NCI-H1105 treated with DMSO at 0.1 percent for 48 hours (cell line): ENCODE measurements at places on chromosomes 11 and 22.

DNA sequence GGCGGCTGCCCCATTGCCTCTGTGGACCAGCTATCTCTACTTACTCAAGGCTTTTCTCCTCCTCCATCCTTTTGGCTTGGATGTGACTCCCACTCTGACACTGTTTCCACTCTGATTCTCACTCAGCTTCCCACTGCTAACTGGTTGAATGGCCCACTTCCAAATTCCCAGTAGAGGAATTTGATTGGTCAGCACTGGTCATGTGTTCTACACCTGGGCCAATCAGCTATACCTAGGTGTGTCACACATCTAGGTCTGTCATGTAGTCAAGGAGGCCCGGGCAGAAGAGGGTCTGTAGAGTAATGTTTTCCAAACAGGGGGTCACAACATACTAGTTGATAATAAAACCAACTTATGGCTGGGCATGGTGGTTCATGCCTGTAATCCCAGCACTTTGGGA, 53.3 kb downstream of the TPBGL start:
- no peak for DNase-seq

DNA sequence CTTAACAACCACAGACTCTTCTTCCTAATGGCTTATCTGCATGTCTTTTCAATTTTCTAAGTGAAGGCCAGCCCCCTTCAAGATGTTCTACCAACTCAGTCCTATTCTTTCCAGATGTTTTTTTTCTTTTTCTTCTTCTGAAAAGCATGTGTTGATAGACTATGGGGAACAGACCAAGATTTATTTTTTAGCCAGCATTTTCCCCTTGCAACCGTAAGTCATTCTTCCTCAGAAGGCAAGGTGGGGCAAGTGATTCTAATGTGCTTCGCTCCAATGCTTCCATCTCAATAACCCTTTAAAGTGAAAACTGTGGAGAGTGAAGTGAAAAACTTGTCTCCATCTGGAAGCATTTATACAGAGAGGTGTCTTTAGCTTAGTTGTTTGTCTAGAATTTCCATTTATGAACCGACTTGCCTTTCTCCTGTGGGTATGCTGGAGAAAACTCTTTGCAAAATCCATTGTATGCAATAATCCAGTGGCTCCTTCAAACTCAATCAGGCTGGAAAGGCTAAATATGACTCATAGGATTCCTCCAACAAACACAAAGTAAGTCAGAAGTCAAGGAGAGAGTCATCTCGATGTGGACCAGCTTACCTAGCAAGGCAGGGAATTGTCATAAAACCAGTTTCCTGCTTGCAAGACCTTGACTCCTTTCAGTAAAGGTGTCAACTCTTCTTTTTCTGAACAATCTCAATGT, 83.7 kb downstream of the MAML2 start:
- DNase-seq = no peak

DNA sequence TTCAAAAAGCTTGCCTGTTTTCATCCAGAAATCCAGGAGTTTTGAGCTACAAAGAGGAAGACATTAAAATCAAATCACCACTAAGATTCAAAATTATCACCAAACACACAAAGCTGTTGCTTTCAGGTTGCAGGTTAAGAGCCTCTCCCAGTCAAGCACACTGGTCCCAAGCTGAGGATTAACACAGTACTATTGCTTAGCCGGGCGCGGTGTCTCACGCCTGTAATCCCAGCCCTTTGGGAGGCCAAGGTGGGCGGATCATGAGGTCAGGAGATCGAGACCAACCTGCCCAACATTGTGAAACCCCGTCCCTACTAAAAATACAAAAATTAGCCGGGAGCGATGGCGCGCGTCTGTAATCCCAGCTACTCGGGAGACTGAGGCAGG, 1165.1 kb downstream of the LRRC4C start:
- DNase-seq = no peak

GRCh38 chr11:34037016-34037415, 14.5 kb upstream of the CAPRIN1 start:
- no peak for DNase-seq

- DNase-seq = no peak
These were observed 86.1 kb downstream of the ADAMTS15 start for GRCh38 chr11:130534551-130534950.
